ENCODE measurements at places on chromosomes 7 and 10. TPM values are rescaled to one million over a fixed set of nuclear protein-coding genes. Genes with fewer than 3 reads are reported as not detected.

DNA sequence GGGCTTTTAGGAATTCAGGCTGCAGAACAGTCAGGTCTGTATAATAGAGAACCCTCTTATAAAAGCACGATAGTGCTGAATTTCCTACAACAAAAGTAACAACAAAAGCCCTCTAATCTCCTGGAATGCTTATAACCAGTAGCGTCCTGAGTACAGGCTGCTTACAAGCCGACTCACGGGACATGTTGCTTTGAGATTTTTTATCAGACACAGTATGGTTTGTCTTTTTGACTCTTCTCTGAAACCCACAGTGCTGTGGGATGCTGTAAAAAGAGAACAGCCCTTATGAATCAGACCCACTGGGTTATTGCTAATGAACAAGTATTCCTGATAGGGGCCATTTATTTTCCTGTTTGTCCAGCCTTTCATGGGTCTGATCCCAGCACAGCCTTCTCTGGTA lies 59.4 kb downstream of the PLPP4 start:
- H3K36me3 ChIP-seq = no peaks in the 10 kb centered on the region
- no peaks in the 10 kb centered on the region for H3K27me3 ChIP-seq
- no peak for DNase-seq
- H3K4me3 ChIP-seq = no peak overlapping the region
- no peaks in the 10 kb centered on the region for H3K4me1 ChIP-seq

DNA sequence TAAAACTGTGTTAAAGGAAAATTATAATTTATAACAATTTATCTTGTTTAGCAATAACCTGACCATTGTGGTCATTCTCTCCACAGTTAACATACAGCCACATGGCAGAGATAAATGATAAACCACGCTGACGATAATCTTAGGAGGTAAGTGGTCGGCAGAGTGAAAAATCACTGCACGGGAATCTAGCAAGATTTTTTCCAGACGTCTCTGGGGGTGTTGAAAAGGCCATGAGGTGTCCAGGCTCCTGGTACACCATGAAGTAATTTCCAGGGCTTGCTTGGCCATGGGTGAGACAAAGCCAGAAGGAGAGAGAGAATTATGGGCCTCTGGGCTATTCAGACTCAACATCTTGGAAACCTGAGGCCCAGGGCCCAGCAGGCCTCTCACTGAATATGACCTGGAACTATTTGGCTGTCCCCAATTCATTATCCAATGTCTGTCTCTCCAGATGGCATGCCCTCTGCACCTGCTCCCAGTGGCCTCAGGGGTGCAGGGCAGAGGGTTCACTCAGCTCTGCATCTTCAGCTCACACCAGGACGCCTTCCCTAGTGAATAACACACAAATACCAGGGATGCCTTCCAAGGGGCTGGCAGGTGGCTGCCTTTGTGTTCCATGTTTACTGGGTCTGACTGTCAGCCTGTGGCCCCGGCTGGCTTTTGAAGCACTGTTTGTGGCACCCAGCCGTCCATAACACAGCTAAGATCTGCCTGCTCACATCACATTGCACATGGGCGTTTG lies 590.4 kb upstream of the PFKP start:
- peaks cover 14% of the 10 kb centered on the region for H3K4me1 ChIP-seq
- no peak overlapping the region for H3K27ac ChIP-seq
- no peak for DNase-seq
- H3K4me3 ChIP-seq = no peak overlapping the region
- H3K36me3 ChIP-seq = peaks cover 4% of the 10 kb centered on the region
- peaks cover 3% of the 10 kb centered on the region for H3K27me3 ChIP-seq

DNA sequence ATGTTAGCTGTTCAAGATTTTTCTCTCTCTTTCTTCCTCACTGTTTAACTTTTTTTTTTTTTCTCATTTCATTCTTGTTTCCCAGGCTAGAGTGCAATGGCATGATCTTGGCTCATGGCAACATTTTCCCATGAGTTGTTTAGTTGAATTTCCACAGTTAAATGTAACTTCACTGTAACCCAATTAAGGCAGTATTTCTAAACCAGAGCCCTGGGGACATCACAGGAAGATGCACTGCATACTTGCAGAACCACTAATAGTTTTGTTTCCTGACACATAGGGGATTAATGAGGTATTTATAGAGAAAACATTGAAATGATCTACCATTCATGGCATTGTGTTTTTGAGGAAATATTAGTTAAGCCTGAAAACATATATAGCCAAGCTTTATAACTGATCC lies 795.6 kb upstream of the GHITM start:
- no peaks in the 10 kb centered on the region for H3K27me3 ChIP-seq
- no peak overlapping the region for H3K4me3 ChIP-seq
- no peak overlapping the region for H3K27ac ChIP-seq
- peaks cover 9% of the 10 kb centered on the region for H3K4me1 ChIP-seq
- H3K36me3 ChIP-seq = peaks cover 3% of the 10 kb centered on the region

The UPK3B gene
- total RNA-seq = 0.62 TPM

The EIF3B gene
- 120 TPM for total RNA-seq

The WNT2 gene
- 0.62 TPM for total RNA-seq

The CFTR gene
- not detected for total RNA-seq

All from chondrocyte (in vitro differentiated cells).